ENCODE measurements at places on chromosomes 12 and 14.

DNA sequence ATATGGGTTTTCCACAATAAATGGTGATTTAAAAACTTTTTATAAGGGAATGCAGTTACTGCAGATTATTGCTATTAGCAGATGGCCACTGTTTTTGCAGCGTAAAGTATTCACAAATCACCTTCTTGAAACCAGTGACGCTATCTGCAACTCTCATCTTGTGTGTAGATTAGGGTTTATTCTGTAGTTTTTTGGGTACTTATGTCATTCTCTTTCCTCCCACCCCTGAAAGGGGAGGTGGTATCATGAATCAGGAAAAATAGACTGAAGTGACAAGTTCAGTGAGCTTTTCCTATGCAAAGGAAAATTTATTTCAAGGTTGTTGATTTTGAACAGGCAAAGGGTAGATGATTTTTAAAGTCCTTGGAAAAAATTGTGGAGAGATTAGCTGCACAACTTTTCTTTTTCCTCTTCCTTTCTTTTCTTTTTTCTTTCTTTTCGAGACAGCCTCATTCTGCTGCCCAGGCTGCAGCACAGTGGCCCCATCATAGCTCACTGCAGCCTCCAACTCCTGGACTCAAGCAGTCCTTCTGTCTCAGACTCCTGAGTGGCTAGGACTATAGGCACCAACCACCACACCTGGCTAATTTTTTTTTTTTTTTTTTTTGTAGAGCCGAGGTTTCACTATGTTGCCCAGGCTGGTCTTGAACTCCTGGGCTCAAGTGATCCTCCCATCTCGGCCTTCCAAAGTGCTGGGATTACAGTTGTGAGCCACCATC lies 1.6 kb downstream of the FRS2 start:
- no peak for DNase-seq

DNA sequence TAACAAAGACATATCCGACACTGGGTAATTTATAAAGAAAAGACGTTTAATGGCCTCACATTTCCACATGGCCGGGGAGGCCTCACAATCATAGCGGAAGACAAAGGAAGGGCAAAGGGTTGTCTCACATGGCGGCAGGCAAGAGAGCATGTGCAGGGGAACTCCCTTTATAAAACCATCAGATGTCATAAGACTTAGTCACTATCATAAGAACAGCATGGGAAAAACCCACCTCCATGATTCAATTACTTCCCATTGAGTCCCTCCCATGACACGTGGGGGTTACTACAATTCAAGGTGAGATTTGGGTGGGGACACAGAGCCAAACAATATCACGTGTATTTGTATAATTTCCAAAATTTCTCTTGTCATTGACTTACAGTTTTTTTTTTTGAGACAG lies 5.5 kb upstream of the LMNTD1 start:
- no peak for DNase-seq

DNA sequence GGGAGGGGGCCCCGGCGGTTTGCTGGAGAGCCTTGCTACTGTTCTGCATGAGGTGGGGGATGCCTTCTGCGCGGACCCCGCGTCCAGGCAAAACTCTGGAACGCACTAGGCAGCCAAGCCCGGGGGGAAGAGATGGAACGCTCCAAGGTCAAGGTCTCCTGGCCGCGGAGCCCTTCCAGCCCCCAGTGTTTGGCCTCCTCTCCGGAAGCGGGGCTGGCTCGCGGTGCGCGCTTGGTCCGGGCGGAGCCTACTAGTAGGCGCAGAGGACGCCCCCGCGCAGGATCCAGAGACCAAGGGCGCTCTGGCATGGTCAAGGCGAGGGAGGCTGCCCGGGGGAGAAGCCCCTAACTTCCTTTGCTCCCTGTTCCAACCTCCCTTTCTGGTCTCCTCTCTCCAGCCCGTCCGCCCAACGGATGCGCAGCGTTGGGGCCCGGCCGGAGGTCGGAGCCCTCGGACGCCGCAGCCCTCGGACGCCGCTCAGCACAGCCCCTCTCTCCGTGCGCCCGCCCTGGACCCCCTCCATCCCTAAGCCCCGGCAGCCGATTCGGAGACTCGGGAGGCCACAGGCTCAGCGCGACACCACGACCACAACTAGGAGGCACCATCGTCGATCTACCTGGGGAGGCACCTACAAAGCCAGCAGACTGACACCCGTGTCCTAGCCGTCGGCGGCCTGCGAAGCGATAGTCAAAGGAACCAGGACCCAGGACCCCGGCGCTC lies 669 bp upstream of the KCNK13 start:
- DNase-seq, result no peak

- no peak for DNase-seq
Measured at GRCh38 chr14:95703341-95703740, 10.6 kb downstream of the TCL1A start.

- no peak for DNase-seq
Measured at GRCh38 chr14:26775765-26776563, 178.1 kb upstream of the NOVA1 start.

DNA sequence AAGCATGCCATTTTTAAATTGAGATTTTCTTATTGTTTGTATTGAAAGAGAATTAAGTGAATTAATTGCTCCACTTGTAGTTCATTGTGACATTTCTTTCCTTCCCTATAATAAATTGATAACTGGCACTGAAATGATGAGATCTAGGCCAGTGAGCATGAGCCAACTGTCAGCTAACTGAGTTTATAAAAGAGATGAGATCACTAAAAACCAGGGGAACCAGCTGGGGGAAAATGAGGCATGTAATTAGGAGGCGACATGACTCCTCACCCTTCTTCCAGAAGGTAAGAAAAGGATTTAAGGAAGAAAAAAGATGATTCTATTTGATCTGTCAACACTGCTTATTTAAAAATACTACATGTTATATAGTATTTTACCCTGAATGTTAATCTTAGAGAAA lies 104.5 kb upstream of the DNM1L start:
- no peak for DNase-seq

DNA sequence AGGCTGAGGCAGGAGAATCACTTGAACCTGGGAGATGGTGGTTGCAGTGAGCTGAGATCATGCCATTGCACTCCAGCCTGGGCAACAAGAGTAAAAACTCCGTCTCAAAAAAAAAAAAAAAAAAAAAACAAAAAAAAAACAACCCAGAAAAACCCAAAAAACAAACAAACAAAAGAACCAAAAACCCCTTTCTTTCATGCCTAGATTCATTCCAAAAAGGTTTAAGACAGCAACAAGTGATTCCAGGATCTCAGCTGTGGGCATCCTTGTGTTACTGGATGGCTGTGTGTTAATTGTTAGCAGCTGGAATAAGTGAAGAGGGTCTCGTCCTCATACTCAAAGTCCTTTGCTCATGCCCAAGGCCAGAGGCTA lies 9.4 kb downstream of the GPRC5A start:
- DNase-seq, result no peak

- no peak for DNase-seq
Measured at GRCh38 chr12:47054659-47055058, 24.8 kb upstream of the PCED1B start.

GRCh38 chr12:12357719-12358461 lies 1.0 kb downstream of the BORCS5 start:
- no peak for DNase-seq

GRCh38 chr12:31815096-31815495 lies 86.3 kb upstream of the AMN1 start:
- DNase-seq, result no peak

GRCh38 chr14:36664322-36665193 lies 2.9 kb downstream of the PAX9 start:
- DNase-seq, result no peak
